ENCODE measurements at places on chromosomes 4 and X. TPM values are rescaled to one million over a fixed set of nuclear protein-coding genes. Genes with fewer than 3 reads are reported as not detected.

The USP26 gene
- total RNA-seq, result not detected

- no peak for DNase-seq
- H3K27ac ChIP-seq, result no peak overlapping the region
- H3K4me1 ChIP-seq, result no peaks in the 10 kb centered on the region
- no peaks in the 10 kb centered on the region for H3K36me3 ChIP-seq
- H3K4me3 ChIP-seq, result no peak overlapping the region
- no peaks in the 10 kb centered on the region for H3K27me3 ChIP-seq
These were observed 262.7 kb downstream of the DHX15 start for GRCh38 chr4:24321616-24322015.

The PPP3CA gene
- 43.2 TPM for total RNA-seq

The ZFP42 gene
- not detected for total RNA-seq

DNA sequence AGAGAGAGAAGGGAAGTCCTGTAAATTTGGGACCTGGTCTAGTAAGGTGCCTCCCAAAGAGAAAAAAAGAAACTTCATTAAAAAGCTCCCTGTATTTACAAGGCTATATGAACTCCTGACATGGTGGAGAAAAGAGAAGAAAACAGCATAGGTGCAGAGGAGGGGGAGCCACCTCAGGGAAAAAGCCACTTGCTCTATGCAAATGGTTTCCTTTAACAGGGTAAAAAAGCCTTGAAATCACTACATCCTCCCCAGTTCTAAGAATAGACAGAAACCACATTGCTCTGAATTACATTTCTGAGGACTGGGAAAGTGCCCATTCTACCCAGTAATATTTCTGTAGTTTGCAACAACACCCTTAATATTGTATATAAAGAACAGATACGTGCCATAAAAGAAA lies 165.5 kb downstream of the KLF8 start:
- no peaks in the 10 kb centered on the region for H3K27me3 ChIP-seq
- no peaks in the 10 kb centered on the region for H3K36me3 ChIP-seq

GRCh38 chrX:23854122-23854521 lies 53.6 kb downstream of the APOO start:
- no peak for DNase-seq
- H3K4me1 ChIP-seq, result no peaks in the 10 kb centered on the region
- H3K36me3 ChIP-seq, result no peaks in the 10 kb centered on the region

DNA sequence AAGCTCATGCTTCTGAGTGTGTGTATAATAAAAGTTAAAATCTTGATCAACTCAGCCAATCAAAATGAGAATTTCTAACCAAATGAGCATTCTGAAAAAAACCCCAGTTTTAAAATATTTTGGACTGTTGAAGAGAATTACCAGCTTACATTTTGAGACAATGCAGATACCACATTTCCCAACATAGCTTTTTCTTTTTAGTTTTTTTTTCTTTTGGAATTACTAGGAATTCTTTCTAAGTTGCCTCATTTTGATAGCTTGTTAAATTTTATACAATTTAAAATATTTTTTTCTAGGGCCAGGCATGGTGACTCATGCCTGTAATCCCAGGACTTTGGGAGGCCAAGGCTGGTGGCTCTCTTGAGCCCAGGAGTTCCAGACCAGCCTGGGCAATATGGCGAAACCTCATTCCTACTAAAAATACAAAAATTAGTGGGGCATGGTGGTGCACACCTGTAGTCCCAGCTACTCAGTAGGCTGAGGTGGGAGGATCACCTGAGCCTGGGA lies 2.2 kb downstream of the RP2 start:
- H3K27ac ChIP-seq, result no peak overlapping the region
- H3K36me3 ChIP-seq, result no peaks in the 10 kb centered on the region
- no peaks in the 10 kb centered on the region for H3K27me3 ChIP-seq
- H3K4me1 ChIP-seq, result peaks cover 29% of the 10 kb centered on the region
- peak overlapping the region; percentile 92 for H3K4me3 ChIP-seq

The SPATA4 gene
- not detected for total RNA-seq

- no peak overlapping the region for H3K4me3 ChIP-seq
- no peak overlapping the region for H3K27ac ChIP-seq
- DNase-seq, result no peak
- H3K4me1 ChIP-seq, result no peaks in the 10 kb centered on the region
- no peaks in the 10 kb centered on the region for H3K27me3 ChIP-seq
- H3K36me3 ChIP-seq, result peaks cover 35% of the 10 kb centered on the region
These were observed 71.6 kb downstream of the STX18 start for GRCh38 chr4:4470208-4470607.

The CLTRN gene
- not detected for total RNA-seq

DNA sequence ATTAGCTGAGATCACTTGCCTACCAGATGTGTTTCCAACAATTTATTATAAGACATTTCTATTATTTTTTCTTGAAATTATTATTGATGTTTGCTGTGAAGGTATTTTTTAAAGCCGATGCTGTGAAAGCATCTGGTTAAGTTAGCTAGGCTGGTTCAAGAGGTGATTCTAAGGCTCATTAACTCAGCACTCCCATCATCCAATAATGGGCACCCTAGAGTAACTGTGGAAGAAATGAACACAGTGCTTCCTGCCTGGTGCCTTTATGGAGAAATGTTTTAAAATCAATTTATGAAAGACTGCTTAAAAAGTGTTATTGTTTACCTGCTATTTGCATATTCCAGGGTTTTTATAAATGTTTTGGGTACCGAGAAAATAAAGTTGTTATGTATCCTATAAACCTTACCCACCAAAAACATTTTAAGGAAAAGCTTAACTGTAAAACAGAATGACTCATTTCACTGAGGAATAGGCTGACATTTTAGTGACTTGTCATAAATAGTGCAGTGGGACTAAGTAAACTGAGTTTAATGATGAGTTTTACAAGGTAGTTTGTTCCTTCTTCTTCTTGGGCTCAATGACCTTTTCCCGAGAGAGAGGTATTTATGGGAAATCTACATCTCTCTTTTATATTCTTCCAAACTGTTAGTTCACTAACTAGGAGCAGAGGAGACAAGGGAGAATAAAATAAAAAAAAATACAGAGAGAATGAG lies 310.0 kb upstream of the AADAT start:
- H3K36me3 ChIP-seq, result no peaks in the 10 kb centered on the region
- no peaks in the 10 kb centered on the region for H3K4me1 ChIP-seq
- DNase-seq, result no peak

DNA sequence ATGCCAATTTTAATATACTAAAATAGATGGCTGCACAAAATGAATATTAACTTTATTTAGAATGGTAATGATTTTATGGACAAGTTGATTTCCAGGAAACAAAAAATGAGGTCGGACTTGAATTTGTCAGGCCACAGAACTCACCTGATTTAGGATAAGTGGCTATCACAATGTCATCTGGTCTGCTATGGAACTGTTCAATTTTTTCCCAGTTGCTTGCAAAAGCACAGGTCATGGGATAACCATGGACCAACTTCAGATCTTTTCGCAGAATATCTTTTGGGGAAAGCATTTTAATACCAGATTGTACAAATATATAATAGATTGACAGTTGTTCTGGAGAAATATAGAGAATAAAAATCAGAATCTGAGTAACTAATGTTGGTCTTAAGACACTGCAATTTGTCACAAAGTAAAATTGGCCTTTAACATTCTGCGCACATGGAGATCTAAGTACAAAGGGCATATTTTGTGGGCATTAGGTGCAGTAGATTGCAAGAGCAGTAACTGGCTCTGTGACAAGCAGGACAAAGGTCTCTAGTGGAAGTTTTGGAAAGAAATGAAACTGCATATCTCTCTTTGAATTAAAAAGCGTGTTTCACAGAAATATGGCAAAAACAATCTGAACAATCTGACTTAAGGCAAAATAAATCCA lies 5.4 kb downstream of the SULT1B1 start:
- no peak for DNase-seq
- H3K4me1 ChIP-seq, result no peaks in the 10 kb centered on the region
- no peaks in the 10 kb centered on the region for H3K27me3 ChIP-seq
- H3K36me3 ChIP-seq, result no peaks in the 10 kb centered on the region
- no peak overlapping the region for H3K27ac ChIP-seq

GRCh38 chr4:188485906-188486305 lies 346.7 kb downstream of the TRIML1 start:
- no peak for DNase-seq
- no peaks in the 10 kb centered on the region for H3K36me3 ChIP-seq
- no peak overlapping the region for H3K27ac ChIP-seq
- no peak overlapping the region for H3K4me3 ChIP-seq

- peaks cover 20% of the 10 kb centered on the region for H3K36me3 ChIP-seq
- H3K4me3 ChIP-seq, result no peak overlapping the region
- no peaks in the 10 kb centered on the region for H3K27me3 ChIP-seq
- no peaks in the 10 kb centered on the region for H3K4me1 ChIP-seq
These were observed 10.5 kb downstream of the USP11 start for GRCh38 chrX:47243351-47243750.

DNA sequence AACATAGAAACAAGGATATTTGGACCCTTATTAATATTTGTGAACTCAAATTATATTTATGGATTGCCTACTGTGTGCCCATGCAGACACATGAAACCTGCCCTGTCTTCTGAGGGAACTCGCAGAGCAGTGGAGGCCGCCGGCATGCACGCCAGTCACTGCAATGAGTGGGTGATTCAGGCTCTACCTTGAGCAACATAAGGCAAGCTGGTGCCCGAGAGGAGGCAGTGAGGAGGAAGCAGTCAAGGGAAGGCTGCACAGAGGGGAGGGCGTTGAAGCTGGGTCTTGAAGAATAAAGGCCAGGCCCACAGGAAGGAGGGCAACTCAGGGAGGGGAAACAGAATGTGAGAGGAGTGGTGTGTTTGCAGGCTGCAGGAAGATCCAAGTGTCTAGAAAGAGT lies 52.8 kb downstream of the PPEF2 start:
- H3K4me1 ChIP-seq, result peaks cover 7% of the 10 kb centered on the region
- H3K4me3 ChIP-seq, result no peak overlapping the region
- no peak for DNase-seq
- H3K27ac ChIP-seq, result no peak overlapping the region

DNA sequence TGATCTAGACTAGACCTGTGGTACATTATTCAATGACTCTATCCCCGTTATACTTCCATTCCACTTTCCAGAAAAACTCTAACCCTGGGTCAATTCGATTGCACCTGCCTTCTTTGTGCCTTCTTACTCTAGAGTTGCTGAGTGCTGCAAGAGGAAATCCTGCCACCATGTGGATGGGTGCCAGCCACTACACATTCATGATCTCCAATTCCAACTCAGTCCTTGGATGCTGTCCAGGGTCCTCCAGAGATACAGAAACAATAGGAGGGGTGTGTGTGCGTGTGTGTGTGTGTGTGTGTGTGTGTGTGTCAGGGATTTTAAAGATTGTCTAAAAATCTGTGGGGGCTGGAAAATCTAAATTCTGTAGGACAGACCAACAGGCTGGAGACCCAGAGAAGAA lies 42.9 kb upstream of the INTS6L start:
- no peak overlapping the region for H3K27ac ChIP-seq
- no peaks in the 10 kb centered on the region for H3K4me1 ChIP-seq
- DNase-seq, result peak; percentile 1
- no peaks in the 10 kb centered on the region for H3K36me3 ChIP-seq
- no peaks in the 10 kb centered on the region for H3K27me3 ChIP-seq
- no peak overlapping the region for H3K4me3 ChIP-seq

GRCh38 chrX:49956313-49956712 lies 33.9 kb downstream of the CLCN5 start:
- H3K4me1 ChIP-seq, result no peaks in the 10 kb centered on the region
- no peak for DNase-seq
- no peaks in the 10 kb centered on the region for H3K36me3 ChIP-seq
- H3K4me3 ChIP-seq, result no peak overlapping the region
- no peaks in the 10 kb centered on the region for H3K27me3 ChIP-seq

The GK gene
- 15.2 TPM for total RNA-seq

The XAGE2 gene
- not detected for total RNA-seq

- H3K27ac ChIP-seq, result no peak overlapping the region
- no peaks in the 10 kb centered on the region for H3K36me3 ChIP-seq
- no peaks in the 10 kb centered on the region for H3K27me3 ChIP-seq
- no peak for DNase-seq
These were observed 327.1 kb downstream of the STIM2 start for GRCh38 chr4:27187786-27188185.

The TMEM156 gene
- total RNA-seq, result not detected

GRCh38 chr4:63430105-63430504 lies 979.1 kb downstream of the TECRL start:
- no peak overlapping the region for H3K4me3 ChIP-seq
- H3K4me1 ChIP-seq, result no peaks in the 10 kb centered on the region
- no peaks in the 10 kb centered on the region for H3K36me3 ChIP-seq
- H3K27ac ChIP-seq, result no peak overlapping the region

The CTPS2 gene
- 7.9 TPM for total RNA-seq

The MSANTD1 gene
- 1.4 TPM for total RNA-seq

DNA sequence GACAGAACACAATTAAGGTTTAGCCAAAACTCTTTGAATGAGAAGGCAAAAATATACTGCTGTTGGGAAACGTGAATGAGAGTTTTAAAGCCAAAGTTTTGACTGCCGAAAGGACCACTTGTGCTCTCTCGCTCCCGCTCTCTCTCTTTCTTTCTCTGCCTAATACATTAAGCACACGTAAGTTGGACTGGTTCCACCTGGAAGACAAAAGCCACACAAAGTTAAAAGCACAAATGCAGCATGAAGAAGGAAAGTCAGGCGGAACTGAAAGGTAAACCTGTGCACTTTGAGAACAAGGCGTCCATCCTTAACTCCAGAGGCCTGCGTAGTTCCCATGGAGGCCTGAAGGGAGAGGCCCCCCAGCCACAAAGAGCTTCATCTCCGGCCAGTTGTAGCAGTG lies 1.9 kb downstream of the DCAF12L2 start:
- H3K4me1 ChIP-seq, result no peaks in the 10 kb centered on the region
- DNase-seq, result no peak
- H3K27ac ChIP-seq, result no peak overlapping the region
- H3K36me3 ChIP-seq, result no peaks in the 10 kb centered on the region
- no peak overlapping the region for H3K4me3 ChIP-seq

DNA sequence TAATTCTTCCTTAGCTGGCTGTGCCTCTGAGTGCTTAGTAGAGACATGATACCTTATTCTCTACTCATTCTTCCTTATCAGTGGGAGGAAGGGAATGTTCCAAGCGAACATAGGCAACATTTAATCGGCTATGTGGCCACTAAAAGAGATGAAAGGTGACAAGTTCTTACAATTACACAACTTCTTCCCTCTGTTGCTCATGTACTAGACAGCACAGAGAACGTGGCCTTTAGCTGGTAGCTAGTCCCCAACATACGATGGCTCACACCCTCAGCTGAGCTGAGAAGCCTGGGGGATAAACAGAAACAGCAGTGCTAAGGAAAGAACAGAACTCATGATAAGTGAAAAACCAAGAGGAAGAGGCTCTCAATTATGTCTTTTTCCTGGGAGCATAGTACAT lies 52.2 kb downstream of the APOO start:
- no peaks in the 10 kb centered on the region for H3K36me3 ChIP-seq
- no peak overlapping the region for H3K27ac ChIP-seq
- no peaks in the 10 kb centered on the region for H3K4me1 ChIP-seq
- no peaks in the 10 kb centered on the region for H3K27me3 ChIP-seq

DNA sequence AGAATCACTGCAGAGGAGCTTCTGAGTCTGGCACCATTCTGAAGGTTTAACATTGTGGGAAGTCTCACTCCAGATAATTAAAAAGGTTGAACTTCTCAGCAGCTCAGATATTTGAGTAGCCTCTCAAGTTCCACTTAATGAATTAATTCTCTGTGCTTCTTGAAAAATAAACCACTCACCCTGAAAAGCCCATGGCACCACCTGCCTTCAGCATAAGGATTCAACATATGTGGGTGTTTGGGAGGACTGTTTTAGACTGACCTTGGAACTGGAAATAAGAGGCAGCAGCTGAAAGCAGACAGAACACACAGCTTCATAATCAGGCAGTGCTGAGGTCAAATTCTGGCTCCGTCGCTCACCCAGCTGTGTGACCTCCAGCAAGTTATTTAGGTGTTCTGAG lies 100.6 kb downstream of the KCNIP4 start:
- no peak overlapping the region for H3K4me3 ChIP-seq
- DNase-seq, result no peak
- no peaks in the 10 kb centered on the region for H3K27me3 ChIP-seq
- no peaks in the 10 kb centered on the region for H3K36me3 ChIP-seq

All from thoracic aorta (tissue), 2 donors.